Fibroblast of villous mesenchyme (primary cell): ENCODE measurements at places on chromosomes 1 and 21.

- no peak for DNase-seq
Observed at GRCh38 chr1:100383743-100384405, 31.6 kb downstream of the CDC14A start.

DNA sequence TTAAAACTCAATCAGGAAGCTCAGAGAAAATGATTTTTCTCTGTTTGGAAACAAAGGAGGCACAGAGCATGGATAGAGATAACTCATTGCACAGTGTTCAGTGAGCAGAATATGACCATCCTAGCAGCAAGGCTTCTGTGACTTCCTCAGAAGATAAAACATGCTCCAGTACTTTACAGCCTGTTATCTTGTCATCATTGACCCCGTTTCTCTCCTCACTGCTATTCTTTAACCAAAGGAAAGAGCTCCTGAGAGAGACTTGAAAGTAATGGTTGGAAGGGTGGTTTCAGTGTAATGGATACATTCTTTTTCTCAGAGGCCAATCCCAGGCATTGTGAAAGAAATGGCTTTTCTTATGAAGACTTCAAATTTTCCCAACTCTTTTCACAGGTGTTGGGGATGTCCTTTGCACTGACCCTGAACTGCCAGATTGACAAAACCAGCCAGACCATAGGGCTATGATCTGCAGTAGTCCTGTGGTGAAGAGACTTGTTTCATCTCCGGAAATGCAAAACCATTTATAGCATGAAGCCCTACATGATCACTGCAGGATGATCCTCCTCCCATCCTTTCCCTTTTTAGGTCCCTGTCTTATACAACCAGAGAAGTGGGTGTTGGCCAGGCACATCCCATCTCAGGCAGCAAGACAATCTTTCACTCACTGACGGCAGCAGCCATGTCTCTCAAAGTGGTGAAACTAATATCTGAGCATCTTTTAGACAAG is 25.9 kb downstream of the CD53 start:
- no peak for DNase-seq

DNA sequence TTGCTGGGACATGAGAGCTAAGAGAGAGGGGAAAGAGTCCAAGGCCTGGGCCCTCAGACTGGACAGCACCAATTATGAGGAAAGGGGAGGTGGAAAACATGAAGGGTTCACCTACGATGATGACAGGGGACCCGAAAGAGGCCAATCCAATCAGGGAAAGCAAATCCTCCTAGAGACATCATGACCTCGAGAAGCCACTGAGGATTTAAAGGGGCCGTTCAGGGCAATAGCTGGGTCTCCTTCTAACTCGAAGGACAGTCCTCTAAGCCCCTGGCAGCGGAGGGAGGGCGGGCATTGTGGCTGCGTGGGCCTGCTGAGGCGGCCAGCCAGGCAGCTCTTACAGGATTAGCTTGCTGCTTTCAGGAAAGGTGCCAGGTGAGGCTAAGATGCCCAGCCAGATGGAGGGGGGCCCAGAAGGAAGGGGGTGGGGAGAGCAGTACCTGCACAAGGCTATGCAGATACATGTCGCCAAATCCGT is 7.4 kb downstream of the MEF2D start:
- DNase-seq, result no peak

DNA sequence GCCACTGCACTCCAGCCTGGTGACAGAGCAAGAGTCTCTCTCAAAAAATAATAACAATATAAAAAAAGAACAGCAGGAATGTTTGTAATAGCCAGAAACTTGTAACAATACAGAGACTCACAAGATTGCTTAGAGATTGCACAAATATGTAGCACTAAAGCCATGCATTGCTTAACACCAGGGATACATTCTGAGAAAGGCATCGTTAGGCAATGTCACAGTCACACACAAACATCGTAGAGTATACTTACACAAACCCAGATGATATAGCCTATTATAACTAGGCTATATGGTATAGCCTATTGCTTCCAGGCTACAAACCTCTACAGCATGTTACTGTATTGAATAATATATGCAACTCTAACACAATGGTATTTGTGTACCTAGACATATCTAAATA is 45.3 kb downstream of the GPATCH2 start:
- DNase-seq, result peak; percentile 66

- DNase-seq, result no peak
Observed at GRCh38 chr1:67847466-67847865, 14.2 kb upstream of the GNG12 start.

DNA sequence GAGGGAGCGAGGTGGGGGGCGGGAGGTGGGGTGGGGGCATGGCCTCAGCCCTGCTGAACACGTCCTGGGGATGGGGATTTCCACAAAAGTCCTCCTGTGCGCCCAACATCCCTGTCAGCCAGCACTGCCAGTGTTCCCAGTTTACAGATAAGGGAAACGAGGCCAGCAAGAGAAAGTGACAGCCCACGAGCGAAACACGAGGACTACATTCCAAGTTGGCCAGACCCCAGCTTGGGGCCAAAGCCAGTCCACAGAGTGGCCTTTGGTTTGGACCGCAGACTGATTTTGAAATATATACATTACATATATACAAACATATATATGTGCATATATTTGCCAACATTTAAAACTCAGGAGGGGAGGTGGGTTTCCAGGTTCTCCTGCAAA is 5.0 kb downstream of the FBXO2 start:
- no peak for DNase-seq

- DNase-seq, result no peak
Observed at GRCh38 chr1:38576241-38576640, 283.3 kb downstream of the RRAGC start.

DNA sequence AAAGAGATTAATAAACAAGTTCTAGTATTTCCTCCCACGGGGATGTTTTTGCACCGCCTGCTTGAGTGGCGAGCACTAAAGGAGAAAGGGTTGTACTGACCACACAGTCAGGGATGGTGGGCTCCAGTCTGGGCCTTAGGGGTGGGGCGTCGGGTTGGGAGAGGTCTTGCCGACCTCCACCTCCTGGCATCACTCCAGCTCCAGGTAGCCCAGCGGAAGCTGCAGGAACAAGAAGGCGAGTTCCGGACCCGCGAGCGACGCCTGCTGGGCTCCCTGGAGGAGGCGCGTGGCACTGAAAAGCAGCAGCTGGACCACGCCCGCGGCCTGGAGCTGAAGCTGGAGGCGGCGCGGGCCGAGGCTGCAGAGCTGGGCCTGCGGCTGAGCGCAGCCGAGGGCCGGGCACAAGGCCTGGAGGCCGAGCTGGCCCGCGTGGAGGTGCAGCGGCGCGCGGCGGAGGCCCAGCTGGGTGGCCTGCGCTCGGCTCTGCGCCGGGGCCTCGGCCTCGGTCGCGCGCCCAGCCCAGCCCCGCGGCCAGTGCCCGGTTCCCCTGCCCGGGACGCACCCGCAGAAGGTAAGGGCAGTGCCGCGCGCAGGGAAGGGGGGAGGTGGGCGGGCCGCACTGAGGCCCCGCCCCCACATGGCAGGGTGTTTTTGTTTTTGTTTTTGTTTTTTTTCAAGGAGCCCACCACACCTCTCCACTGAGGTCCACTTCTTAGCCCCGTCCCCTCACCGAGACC is 19.7 kb downstream of the MFAP2 start:
- peak; percentile 80 for DNase-seq

GRCh38 chr1:27142464-27142863 is 12.5 kb downstream of the SLC9A1 start:
- no peak for DNase-seq

GRCh38 chr1:117290890-117291289 is 76.4 kb upstream of the MAN1A2 start:
- DNase-seq, result no peak

GRCh38 chr1:224502459-224503160 is 68.0 kb upstream of the WDR26 start:
- peak; percentile 66 for DNase-seq

- no peak for DNase-seq
Observed at GRCh38 chr1:66523562-66523961, 10.4 kb upstream of the SGIP1 start.

DNA sequence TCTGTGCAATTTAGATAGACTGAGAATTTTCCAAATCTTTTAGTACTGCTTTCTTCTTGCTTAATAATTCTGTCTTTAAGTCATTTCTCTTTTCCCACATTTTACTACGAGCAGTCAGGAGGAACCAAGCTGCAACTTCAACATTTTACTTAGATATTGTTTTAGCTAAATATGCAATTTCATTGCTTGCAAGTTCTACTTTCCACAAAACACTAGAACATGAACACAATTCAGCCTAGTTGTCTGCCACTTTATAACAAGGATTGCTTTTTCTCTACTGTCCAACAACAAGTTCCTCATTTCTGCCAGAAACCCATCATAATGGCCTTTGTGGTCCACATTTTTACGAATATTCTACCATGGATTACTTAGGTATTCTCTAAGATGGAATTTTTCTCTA is 36.6 kb downstream of the SORT1 start:
- no peak for DNase-seq

GRCh38 chr1:187306710-187307415 is 478.1 kb downstream of the PLA2G4A start:
- DNase-seq, result no peak

DNA sequence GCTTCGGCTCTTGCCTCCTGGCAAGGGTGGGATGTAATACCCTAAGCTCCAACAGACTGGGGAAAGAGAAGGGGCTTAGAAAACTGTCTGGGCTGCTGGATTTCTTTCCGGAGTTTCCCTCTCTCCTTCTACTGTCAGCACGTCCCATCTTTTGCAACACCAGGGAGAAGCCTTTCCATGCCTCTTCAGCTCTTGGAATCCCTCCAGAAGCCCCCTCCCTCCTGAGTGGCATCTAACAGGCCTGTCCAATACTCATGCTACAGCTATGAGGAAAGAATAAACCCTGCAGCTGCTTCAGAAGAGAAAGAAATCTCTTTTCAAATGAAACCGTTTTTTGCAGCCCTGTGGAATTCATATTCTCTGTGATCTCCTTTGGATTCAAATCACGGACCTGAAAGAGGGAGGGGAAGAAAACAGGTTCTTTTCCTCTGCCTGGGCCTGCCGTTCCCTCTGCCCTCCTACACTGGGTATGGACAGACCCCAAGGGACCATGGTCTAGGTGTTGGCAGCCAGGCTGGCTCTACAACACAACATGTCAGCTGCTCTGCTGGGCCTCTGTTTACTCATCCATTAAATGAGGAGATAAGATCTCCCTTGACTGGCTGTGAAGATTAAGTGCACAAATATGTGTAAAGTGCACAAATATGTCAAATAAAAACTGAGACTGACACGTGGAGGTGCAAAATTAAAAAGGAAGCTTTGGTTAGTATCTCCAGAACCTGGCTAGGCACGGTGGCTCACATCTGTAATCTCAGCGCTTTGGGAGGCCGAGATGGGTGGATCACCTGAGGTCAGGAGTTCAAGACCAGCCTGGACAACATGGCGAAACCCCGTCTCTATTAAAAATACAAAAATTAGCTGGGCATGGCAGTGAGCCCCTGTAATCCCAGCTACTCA is 6.0 kb upstream of the CAPN2 start:
- peak; percentile 96 for DNase-seq

DNA sequence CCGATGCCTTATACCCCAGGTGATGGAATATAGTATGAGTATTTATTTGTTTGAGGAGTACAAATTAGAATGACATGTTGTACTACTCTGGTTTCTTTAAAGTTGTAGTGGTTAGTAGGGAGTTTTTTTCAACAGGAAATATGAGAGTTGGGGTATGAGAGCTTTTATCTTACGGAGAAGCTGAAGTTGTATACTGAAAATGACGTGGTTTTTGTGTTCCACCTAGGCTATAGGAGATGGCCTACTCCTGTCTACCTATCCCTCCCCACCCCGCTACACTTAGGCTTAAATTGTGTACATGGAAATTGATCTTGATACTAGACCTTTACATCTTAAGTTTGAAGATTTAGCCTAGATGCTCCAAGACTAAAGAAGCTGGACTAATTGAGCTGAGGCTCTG is 6.8 kb upstream of the HAX1 start:
- no peak for DNase-seq

DNA sequence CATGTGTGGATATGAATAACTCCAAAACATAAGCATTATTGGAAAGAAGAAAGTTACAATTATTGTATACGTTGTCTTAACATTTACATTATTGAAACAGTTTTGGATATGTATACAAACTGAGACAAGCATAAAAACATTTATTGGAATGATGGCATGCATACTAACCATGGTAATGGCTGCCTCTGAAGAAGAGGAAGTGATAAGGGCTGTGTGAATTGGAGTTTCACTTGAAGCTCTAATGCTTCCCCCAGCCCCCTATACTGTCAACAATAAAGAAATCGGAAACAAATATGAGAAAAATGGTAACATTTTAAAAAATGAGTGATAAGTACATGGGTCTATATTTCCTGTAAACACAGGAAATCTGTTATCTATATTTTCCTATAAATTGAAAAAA is 367.7 kb upstream of the DPYD start:
- no peak for DNase-seq
